Muscle of leg (tissue), 16 donors: ENCODE measurements at places on chromosomes 5 and 9.
A peak's percentile ranks its signal among the peaks of the same experiment; 100 is the strongest.

GRCh38 chr9:36041506-36041905 is 4.8 kb downstream of the RECK start:
- peak; percentile 36 for DNase-seq

GRCh38 chr9:134375430-134376385 is 49.5 kb downstream of the RXRA start:
- peak; percentile 81 for DNase-seq

DNA sequence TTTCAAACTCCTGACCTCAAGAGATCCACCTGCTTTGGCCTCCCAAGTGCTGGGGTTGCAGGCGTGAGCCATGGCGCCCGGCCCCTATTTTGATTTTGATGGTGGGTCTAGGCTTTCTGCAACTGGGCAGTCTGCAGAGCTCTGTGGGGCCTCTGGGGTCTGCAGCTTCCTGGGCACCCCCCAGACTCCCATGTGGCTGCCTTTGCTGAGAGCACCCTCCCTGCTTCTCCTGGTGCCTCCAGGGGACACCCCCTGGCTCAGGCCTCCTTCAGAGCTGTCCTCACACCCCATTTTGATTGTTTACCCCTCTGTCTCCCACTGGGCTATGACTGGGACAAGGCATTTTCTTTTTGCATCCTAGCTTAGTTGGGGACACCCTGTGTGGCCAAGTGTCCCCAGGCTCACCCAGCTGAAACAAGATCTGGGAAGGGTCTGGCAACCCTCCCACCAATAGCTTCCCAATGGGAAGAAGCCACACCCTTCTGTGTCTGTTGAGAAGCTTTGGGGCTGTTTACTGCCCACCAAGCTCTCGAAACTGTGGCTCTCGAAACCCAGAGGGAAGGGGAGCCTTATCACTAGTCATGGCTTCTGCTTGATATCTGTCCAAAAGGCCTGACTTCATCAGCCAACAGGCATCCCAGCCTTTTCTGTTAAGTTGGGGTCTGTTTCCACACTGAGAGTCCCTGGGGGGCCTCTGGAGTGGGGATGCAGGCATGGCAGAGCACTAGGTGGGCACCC is 204.4 kb upstream of the IER5L start:
- peak; percentile 49 for DNase-seq

GRCh38 chr5:181198905-181199519 is 6.0 kb downstream of the TRIM7 start:
- no peak for DNase-seq

- no peak for DNase-seq
Observed at GRCh38 chr9:32292611-32293010, 91.8 kb upstream of the ACO1 start.

- DNase-seq = no peak
Observed at GRCh38 chr9:130110166-130110565, 56.5 kb downstream of the GPR107 start.

GRCh38 chr5:93845376-93845775 is 104.0 kb upstream of the POU5F2 start:
- DNase-seq = no peak

DNA sequence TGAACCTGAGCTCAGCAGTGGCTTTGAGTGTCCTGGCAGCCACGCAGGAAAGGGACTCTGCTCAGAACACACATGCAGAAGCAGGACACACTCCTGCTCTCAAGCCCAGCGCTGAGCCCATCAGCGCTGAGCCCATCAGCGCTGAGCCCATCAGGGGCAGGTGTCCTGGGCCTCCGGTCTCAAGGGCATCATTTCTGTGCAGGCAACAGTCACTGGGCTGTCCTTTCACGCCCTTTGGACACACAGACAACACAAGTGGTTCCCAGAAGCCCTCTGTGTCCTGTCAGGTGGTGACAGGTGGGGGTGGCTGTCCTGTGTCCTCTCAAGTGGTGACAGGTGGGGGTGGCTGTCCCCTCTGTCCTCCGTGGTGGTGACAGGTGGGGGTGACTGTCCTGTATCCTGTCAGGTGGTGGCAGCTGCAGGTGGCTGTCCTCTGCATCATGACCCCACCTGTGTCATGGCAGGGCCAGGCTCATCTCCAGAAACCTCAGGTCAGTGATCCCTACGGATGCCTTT is 39.0 kb upstream of the CLPTM1L start:
- DNase-seq = no peak

DNA sequence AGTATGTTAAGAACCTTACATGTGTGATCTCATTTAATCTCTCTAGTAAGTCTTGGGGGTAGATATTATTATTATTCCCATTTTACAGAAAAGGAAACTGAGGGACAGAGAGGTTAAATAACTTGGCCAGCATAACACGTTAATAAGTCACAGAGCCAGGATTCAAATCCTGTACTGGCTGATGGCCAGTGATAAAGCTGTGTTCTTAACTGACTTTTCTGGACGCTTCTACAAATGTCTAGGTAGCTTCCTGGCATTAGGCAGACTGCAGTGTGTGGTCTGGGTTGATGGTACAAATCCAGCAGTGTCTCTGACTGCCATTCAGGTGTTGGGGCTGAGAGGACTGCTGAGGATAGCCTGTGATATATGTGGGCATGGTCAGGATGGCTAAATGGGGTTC is 125.8 kb upstream of the CXCL14 start:
- no peak for DNase-seq

- peak; percentile 80 for DNase-seq
Observed at GRCh38 chr5:39399135-39400036, 25.4 kb downstream of the DAB2 start.

DNA sequence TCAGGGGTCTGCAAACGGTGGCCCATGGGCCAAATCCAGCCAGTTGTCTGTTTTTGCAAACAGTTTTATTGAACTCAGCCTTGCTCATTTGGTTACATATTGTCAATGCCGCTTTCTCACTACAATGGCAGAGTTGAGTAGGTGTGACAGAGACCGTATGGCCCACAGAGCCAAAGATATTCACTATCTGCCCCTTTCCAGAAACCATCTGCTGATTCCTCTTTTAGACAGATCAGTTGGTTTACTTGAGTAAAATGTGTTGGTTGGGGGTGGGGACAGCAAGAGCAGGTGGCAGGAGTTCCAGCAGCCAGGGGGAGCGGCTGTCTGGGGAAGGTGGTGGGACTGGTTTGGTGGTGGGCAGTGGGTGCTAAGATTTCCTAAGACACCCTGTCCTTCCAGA is 54.8 kb downstream of the COL27A1 start:
- no peak for DNase-seq

- DNase-seq = no peak
Observed at GRCh38 chr9:129626625-129627284, 792 bp downstream of the NTMT1 start.

GRCh38 chr5:57734296-57734695 is 251.7 kb upstream of the ACTBL2 start:
- peak; percentile 69 for DNase-seq

GRCh38 chr5:123594434-123594833 is 82.5 kb downstream of the CSNK1G3 start:
- DNase-seq = no peak

DNA sequence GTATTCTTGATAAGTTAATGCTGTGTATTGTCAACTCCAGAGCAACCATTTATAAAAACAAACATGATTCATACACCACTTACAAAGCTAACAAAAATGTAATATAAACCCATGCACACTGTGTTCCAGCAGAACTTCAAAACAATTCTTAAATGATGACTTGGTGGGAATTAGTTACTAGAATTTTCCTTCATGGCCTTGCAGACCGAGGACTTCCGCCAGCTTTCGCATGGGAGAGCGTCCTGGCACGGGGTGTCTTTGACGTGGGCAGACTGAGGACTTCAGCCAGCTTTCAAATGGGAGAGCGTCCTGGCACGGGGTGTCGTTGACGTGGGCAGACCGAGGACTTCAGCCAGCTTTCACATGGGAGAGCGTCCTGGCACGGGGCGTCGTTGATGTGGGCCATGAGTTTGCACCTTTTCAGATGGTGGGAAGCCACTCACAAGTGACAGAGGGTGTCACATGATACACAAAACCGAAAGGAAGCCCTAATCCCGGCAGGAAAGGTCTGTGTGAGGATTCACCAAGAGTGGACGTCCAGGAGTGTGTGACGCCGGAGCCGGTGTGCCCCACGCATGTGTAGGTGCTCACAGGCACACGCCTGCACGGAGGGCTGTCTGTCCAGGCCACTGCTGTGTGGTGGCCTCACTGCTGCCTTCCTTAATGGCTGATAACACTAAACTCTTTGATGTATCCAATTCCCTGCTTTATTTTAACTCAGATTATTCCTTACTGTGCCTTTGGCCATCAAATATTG is 211.3 kb upstream of the IRX4 start:
- DNase-seq = peak; percentile 46

DNA sequence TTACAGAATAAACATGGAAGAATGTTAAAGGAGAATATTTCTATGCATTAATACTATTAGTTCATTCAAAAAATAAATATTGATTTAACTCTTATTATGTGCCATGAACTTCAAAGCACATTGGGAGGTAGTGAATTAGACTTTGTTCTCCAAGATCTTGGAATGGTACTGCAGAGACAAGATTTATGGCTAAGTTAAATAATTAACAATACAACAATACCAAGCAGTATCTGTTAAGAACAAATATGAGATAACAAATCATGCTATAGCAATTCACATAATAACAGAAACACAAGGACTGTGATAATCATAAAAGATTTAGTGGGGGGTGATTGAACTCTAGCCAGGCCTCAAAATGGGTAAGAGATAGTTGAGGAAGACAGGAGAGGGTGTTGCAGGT is 11.6 kb downstream of the NMUR2 start:
- no peak for DNase-seq

DNA sequence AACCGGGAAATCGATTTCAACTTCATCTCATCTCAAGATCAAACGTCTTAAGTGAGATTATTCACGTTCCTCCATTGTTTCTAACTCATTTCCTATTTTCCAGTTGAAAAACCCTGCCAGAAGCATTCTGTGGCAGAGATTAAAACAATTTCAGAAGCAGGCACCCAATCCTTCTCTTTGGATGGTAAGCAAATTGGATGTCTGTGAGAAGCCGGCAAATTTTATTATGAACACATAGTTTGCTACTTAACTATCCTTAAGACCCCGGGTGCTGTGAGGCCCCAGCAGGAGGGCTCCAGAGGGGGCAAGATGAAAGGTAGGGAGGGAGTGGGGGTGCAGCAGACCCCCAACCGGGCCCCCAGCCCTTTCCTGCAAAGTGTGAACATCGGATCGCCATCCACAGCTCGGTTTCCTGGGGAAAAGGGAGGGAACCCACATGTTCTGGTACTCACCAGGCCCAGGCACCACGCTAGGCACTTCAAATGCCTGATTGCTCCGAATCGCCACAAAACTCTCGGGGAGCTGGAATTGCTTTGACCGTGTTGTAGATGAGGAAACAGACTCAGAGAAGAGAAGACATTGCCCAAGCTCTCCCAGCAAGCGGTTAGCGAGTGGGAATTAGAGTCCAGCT is 167.1 kb upstream of the MVB12B start:
- no peak for DNase-seq

DNA sequence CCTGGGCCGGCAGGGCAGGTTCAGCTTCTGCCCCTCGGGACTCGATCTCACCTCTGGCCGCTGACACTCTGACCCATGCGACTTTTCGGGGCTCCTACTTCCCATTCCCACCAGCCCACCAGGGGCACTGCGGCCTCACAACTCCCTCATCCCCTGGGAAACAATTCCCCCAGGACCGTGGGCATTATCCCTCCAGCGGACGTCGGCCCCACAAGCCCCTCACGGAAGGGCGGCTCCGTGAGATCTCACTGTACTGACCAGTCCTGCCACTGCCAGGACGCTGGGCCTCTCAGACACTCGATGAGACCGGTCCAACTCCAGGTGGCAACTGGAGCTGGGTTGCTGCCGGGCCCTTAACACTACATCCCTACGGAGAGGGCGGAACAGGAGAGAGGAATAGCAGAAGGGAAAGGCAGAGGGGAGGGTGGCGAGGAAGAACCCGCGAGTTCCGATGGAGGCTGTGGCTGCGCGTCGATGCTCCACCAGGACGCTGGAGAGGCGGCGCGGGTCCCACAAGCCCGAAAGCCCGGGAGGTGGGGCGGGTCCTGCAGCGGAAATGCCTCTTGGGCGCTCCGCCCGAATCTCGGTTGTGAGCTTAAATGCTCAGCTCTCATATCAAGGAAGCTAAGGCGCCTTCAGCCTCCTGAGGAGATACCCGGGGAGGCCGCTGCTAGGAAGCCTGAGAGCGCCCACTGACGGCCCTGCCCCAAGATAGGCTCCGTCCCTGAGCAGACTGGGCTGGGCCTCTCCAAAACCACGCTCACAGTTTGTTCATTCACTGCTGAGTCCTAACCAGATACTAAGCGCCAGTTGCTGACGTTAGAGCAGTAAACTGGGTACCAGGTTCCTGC is 36.3 kb downstream of the VCP start:
- DNase-seq = peak; percentile 53

DNA sequence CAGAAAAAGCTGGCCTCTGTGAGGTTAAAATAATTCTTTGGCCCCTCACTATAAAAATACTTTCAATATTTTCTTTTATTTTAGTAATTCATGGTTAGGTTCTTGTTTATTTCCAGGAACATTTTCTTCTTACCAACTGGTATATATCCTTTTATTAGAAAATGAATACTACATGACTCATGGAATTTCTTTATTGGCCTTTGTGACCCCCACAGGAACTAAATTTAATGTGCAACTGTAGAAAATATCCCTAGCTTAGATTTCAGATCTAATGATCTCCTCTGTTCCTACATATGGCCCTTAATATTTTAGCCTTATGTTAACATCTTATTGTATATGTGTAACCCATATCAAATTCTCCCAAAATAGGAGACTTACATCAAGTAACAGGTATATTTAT is 429.9 kb downstream of the NR2F1-AS1 start:
- peak; percentile 28 for DNase-seq

- DNase-seq = peak; percentile 46
Observed at GRCh38 chr9:135960411-135961276, 529 bp downstream of the UBAC1 start.

DNA sequence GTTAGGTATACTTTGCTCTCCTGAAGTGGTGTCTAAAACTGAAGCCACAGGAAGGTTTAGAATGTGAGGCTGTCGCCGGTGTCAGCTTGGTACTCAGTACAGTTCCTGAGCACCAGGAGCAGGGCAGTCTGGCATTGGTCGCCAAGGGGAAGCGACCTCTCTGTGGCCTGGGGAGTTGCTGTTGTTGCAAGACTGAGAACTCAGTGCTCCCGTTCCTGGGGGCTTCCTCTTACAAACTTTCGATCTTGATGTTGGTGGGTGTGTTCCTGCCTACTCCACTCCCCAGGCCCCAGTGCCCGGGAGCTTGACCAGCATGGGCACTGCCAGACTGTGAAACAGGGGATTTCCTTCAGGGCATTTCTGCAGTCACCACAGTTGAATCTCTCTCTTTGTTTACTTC is 52.4 kb upstream of the PPARGC1B start:
- DNase-seq = peak; percentile 48

DNA sequence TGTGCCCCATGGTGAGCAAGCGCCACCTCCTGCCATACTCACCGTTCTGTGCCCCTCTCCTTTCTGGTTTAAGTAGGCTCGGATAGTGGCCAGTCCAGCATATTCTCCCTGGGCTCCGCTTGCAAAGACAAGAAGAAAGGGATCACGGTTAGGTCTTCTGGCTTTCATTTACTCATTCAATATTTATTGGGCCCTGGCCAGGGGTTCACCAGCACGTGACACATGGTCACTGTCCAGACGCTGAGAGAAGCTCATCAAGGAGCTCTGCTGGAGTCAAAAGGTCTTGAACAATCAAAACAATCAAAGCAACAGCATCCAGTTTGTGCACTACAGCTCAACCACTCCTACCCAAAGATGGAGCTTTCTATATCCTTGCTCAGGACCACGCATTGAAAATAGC is 80.2 kb downstream of the GLDC start:
- DNase-seq = no peak

- peak; percentile 17 for DNase-seq
Observed at GRCh38 chr5:141373673-141374317, at the start of gene PCDHGA6. PCDHGA6 (plus strand) TSS chr5:141373891; CDS start chr5:141374084, 193 bp downstream.
